ENCODE measurements at places on chromosomes 7 and 10.

DNA sequence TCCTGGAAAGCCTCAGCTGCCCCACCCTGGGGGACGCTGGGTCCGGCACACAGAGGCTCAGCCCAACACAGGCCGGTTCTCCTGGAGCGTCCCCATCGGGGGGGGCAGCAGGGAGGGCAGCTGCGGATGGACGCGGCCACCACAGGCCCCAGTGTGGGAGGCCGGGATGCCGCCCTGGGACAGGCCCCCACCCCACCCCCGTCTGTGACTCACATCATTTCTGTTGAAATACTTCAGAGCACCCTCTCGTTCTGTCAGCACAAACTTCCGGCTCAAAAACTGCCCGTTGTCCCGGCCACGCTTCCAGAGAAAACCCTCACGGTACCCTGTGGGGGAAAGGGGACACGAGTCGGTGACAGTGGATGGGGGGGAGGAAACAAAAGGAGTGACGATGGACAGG, 28.5 kb downstream of the GET4 start:
- no peak for DNase-seq

DNA sequence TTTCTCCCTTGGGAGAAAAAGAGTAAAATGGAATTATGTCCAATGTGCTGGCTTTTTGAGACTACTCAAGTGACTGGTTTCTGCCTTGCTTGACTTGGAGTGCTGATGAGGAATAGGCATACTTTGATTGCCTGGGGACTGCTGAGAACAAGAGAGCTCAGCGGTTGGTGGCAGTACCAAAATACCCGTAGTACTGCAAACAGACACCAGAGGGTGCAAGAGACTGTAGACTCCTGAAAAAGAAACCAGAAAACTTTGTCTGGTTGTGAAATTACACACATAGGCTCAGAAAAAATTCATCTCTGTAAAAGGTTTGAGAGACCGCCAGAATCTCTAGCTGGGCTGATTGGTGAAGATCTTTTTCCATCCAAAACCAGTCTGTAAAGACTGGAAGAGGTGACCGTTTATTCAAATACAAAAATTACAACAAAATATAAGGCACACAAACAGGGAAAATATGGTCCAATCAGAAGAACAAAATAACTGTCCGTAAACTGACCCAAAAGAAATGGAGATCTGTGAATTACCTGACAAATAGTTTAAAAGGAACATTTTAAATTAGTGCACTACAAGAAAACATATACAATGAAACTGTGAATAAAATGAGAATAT, 18.5 kb downstream of the BICC1 start:
- DNase-seq: peak; percentile 45

- no peak for DNase-seq
These were observed 568.8 kb upstream of the FOXK1 start for GRCh38 chr7:4113271-4113670.

DNA sequence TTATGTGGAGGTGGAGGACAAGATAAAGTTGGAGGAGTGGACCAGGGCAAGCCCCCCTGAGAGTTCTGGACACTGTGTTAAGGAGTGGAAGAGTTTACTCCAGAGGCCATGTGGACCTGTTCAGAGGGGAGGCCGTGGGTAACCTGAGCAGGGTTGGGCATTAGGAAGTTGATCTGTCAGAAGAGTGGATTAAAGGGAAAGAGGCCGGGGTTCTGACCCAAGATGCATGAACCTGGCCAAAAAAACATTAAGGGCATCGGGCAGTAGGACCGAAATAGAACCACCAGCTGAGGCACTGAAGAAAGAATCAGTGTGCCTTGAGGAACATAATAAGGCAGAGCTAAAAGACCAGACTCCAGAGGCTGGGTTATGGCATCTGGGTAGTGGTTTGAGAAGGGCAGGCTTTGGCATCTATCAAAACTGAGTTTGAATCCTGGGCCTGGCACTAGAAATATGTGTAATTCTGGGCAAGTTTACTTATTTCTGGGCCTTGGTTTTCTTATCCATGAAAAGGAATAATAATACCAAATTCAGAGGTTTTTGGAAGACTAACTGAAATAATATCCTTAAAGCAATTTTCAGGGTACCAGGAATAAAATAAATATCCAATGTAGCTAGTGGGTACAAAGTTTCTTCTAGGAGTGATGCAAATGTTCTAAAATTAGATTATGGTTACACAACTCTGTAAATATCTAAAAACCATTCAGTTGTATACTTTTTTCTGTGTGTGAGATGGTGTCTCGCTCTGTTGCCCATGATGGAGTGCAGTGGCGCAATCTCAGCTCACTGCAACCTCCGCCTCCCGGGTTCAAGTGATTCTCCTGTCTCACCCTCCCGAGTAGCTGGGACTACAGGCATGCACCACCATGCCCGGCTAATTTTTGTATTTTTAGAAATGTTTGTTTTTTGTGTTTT, 10.9 kb upstream of the FRAT1 start:
- DNase-seq: no peak

- no peak for DNase-seq
These were observed 170.3 kb downstream of the PAXIP1 start for GRCh38 chr7:154832557-154833138.

DNA sequence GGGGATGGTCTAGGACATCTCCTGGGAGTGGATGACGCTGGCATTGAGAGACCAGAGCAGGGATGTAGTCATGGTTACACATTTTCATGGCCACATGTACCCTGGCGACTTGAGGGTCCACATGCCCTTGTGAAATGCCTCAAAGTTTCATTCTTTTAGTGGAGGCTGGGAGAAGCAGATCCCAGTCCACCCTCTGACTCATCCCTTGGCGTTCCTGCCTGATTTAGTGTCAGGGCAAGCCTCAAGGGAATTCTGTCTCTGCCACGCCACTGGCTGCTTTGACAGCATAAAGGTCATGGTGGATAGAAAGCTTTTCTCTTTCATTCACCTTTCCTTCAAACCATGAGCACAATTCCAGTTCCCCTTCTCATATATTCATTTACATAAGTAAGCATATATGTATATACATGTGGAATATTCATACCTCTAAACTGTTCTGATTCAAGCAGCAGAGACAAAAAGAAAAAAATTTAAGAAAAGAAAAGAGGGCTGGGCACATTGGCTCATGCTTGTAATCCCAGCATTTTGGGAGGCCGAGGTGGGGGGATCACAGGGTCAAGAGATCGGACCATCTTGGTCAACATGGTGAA, 21.8 kb upstream of the KIF5B start:
- DNase-seq: no peak

Data from activated naive CD4-positive, alpha-beta T cell treated with Interleukin-2 at 50 U/mL for 16 hours (primary cell).